ENCODE measurements at places on chromosomes 16 and 17. TPM values are rescaled to one million over a fixed set of nuclear protein-coding genes. Genes with fewer than 3 reads are reported as not detected.

PDK2 gene
- total RNA-seq = 31.2 TPM

USP43 gene
- 30.1 TPM for total RNA-seq

SEPTIN1 gene
- 6.2 TPM for total RNA-seq

DNA sequence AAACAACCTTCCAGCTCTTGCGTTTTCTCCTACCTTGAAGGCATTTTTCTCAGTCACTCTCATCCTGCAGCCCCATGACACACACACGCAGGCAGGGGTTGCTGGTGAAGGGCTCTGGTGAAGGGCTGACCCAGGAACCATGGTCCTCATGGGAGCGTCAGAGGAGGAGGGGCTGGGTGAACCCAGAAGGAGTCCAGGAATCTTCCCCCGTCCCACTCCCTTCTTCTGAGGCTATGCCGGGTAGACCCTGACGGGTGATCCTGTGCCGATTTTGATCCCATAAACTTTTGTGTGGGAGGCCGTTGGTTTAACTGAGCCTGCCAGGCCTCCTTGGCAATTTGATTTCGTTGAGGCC is 278.4 kb upstream of the FOXF1 start:
- no peaks in the 10 kb centered on the region for H3K4me1 ChIP-seq
- H3K27me3 ChIP-seq = peaks cover 19% of the 10 kb centered on the region
- no peak for DNase-seq
- no peak overlapping the region for H3K27ac ChIP-seq
- H3K4me3 ChIP-seq = no peak overlapping the region

GRCh38 chr17:69757688-69758430 is 317.2 kb upstream of the KCNJ16 start:
- H3K36me3 ChIP-seq = no peaks in the 10 kb centered on the region
- no peak overlapping the region for H3K27ac ChIP-seq
- no peaks in the 10 kb centered on the region for H3K4me1 ChIP-seq
- no peak for DNase-seq
- H3K27me3 ChIP-seq = no peaks in the 10 kb centered on the region

- H3K27me3 ChIP-seq = no peaks in the 10 kb centered on the region
- peaks cover 33% of the 10 kb centered on the region for H3K4me1 ChIP-seq
- H3K27ac ChIP-seq = peak overlapping the region; percentile 94
- peaks cover 13% of the 10 kb centered on the region for H3K36me3 ChIP-seq
- peak; percentile 60 for DNase-seq
Observed at GRCh38 chr17:7404737-7405349, 946 bp upstream of the TMEM256 start.

DNA sequence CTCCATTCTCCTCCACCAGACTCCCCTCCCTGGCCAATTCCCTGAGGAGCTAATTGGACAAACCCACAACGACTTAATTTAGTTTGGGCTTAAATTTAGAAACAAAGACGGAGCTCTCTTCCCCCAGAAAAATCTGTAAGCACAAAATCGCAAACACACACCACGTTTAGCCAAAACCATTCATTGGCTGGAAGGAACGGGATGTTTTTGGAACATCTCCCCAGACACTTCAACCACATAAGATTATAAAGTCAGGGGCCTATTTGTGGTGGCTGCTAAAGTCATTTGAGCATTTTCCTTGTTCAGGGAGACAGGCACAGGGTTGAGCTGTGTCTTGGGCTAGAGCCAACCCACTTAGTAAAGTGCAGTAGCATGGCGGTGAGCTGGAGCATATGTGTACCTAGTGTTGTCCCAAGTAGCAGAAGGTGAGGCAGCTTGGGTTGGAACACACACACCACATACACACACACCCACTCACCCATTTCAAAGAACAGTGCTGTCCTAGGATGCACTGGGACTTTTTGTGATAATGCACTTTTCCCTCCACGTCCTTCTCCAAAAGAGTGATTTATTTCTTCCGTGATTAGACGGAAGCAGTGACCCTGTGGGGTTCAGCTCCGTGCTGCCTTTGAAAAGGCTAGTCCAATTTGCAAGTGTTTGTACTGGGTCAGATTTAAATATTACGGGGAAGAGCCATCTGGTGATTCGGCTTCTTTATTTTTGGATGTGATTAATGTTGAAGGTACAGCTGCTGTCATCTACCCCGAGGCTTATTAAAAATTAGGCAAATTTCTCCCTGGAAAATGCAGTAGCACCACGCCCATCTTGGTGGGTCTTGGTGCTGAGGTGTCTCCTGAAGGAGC is 32.2 kb downstream of the ELAC2 start:
- no peaks in the 10 kb centered on the region for H3K27me3 ChIP-seq
- peaks cover 3% of the 10 kb centered on the region for H3K36me3 ChIP-seq
- peak overlapping the region; percentile 11 for H3K27ac ChIP-seq
- H3K4me1 ChIP-seq = peaks cover 5% of the 10 kb centered on the region
- H3K4me3 ChIP-seq = no peak overlapping the region

DNA sequence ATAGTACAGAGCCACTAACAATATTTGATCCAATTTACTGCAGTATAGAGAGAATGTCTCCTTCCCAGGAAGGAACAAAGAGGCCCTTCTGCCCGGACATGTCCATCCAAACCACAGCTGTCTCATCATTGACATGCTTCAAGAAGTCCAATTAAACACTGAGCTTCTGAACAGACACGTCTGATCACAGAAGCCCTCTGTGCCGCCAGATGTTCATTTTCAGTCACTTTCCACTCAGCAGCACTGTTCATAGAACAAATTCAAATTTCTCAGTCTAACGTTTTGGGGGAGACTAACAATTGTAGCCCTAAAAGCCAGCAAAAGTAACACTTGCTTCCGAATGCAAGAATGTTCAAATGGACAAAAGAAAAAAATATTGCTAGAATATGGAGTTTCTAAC is 15.3 kb downstream of the ZC3H7A start:
- no peak overlapping the region for H3K4me3 ChIP-seq
- H3K27me3 ChIP-seq = no peaks in the 10 kb centered on the region
- peak overlapping the region; percentile 84 for H3K27ac ChIP-seq
- H3K4me1 ChIP-seq = peaks cover 27% of the 10 kb centered on the region

All from stomach (tissue), 19 donors.